ENCODE measurements at places on chromosomes 2 and 18. TPM values are rescaled to one million over a fixed set of nuclear protein-coding genes. Genes with fewer than 3 reads are reported as not detected.

GRCh38 chr2:8238521-8239230, 443.2 kb upstream of the ID2 start:
- peak; percentile 56 for DNase-seq

DNA sequence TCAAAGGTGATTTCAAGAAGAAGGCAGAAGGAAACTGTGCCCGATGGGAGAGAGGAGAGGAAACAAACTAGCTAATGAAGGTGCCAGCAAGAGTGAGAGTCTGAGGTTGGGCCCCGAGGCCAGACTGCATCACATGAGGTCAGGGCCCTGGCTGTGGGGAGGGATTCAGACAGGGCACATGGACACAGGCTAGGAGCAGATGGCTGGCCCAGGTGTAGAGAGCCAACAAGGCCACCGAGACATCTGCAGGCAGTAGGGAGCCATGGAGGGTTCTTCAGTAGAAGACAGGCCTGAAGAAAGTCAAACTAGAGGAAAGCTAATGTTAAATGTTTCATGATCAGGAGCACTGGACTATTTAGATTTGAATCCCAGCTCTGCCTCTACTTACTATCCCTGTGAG, 755.0 kb upstream of the RAB6C start:
- no peak for DNase-seq

- no peak for DNase-seq
Measured at GRCh38 chr2:152584301-152584700, 133.0 kb downstream of the PRPF40A start.

The KANSL1L gene
- total RNA-seq, result 14.2 TPM

The AGBL5 gene
- total RNA-seq, result 7.6 TPM

- no peak for DNase-seq
Measured at GRCh38 chr2:137255990-137256389, 490.6 kb downstream of the THSD7B start.

DNA sequence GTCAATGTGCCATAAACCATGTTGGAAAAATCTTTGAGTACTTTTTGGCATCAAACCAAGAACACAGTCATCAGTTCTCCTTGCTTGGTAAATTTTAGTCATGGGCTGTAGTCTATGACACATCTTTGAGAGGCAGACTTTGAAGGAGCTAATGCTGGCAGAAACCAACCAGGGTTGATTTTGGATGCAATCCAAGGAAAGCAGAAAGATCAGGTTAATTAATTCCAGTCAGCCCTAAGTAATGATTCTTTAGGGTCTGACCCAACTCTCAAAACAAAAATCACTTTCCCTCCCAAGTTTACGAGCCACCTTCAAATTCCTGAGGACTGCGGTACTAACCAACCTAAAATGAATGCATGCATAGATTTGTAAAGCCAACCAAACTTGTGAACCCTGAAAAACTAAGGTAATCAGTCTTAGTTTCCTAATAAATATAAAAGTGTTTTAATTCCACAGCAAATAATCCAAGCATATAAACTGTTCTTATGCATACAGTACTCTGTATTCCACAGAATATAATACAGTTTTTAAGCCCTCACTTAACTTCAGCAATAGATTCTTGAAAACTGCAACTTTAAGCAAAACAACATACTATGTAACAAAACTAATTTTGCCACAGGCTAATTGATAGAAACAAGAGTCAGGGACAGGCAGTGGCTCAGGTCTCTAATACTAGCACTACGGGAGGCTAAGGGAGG, 22.0 kb downstream of the AP1S3 start:
- DNase-seq, result no peak

DNA sequence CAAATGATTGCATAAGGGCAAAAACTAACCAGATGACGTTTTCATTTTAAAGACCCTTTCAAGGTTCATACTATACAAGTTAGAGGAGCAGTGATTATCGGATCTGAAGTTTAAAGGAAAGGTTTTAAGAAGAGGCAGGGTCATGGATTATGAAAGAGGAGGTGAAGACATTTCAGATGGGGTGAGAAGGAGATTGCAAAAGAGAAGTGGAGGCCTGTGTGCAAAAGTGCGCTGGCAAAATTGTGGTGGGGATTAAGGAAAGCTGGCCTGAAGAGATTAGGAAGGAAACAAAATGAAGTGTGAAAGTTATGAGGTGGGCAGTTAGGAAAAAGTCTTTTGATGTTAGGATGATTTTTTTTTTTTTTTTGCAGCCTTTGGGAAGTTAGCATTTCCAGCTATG, 935.7 kb upstream of the FAM98A start:
- no peak for DNase-seq

- no peak for DNase-seq
Measured at GRCh38 chr2:165497659-165498317, 28.3 kb downstream of the CSRNP3 start.

The NMS gene
- not detected for total RNA-seq

- no peak for DNase-seq
Measured at GRCh38 chr2:10163498-10164486, 41.3 kb downstream of the RRM2 start.
